NCI-H774 (cell line): ENCODE measurements at places on chromosomes 1 and 21.
A peak's percentile ranks its signal among the peaks of the same experiment; 100 is the strongest.

DNA sequence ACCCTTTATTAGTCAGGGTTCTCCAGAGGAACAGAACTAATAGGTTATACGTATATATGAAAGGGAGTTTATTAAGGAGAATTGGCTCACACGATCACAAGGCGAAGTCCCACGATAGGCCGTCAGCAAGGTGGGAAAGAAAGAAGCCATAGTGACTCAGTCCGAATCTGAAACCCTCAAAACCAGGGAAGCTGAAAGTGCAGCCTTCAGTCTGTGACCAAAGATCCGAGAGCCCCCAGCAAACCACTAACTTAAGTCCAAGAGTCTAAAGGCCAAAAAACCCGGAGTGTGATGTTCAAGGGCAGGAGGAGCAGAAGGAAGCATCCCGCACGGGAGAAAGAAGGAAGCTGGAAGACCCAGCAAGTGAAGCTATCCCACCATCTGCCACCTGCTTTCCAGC lies 9.9 kb downstream of the IFNLR1 start:
- DNase-seq: no peak

DNA sequence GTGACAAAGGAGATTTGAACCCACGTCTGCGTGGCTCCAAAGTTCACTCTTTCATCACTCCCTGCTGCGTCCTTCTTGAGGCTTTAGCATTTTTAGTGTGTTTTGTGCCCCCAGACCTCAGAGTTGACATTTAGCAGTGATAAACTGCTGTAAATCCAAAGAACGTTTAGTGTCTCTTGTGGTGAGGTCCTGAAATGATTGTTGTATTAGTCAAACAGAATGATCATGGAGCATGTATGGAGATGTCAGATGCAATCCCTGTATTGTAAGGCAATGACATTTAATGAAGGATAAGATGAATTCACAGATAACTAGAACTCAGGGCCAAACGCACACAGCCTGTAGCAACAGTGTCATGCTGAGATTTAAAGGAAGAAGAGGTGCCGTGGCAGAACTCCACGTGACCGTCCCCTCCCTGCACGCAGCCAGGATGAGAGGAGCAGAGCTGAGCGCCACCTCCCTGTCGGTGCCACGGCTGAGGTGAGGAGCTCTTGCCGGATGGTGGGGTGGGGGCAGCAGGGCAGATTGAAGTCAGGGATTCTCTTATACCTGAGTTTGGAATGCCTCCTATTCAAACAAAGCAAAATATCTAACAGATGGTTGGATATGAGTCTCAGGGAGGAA lies 30.1 kb downstream of the NTPCR start:
- no peak for DNase-seq

DNA sequence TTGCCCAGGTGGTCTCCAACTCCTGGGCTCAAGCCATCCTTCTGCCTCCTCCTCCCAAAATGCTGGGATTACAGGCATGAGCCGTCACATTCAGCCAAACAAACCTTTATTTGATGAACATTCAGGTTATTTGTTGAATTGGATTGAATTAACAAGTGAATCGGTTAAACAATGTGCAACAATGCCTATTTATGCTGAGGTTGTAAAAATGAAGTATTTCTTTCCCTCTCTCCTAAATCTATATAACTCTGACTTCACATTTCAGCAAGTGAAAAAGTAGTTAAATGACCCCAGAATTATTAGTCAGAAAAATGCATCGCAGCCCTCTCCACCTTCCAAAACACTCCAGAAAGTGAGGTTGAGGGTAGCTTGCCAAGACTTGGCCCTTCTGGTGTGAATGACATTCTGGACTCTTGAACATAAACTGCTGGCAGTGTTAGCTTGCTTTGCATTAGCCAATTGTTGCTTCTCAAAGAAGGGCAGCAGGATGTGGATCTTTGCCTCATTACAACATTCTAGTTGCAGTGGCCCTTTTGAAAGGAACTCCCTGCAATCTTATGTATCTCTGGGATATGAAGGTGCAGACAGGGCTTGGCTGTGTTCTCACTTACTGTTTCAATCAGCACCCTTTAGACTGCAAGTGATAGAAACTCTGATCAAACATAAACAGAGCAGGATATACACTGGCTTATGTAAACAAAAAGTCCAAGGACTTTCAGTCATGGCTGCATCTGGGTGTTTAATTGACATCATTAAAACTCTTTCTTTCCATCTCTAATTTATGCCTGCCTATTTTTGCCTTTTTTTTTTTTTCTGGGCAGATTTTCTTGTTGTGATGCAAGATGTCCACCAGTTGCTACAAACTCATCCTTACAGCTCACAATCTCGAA lies 22.4 kb downstream of the EDN2 start:
- DNase-seq: peak; percentile 44

DNA sequence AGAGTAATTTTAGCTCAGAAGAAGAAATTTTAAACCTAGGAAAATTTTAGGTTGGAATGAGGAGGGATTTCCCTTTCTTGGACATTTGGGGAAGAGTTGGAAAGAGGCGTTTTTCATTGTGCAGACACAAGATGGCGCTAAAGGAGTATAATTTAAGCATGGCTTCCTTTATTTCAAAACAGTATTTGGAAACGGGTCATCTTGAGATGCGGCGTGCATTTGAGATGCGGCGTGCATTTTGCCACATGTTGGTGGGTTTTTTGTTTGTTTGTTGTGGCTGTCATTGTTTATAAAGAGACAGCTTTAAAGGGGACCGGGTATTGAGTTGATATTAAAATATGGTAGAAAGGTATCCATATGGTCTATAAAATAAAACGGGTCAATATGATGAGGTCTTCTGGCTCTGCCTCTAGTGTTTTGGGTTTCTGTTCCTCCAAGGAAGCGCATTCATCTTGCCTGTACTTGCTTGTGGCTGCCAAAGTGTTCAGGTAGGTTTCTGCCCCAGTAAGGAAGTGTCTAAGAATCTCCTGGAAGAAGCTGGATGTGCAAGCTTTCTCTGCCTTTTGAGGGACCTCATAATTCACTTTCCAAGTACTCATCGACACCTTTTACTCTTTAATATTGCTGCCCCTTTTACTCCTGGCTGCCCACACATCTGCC lies 210.3 kb downstream of the SLC35F3 start:
- peak; percentile 36 for DNase-seq

DNA sequence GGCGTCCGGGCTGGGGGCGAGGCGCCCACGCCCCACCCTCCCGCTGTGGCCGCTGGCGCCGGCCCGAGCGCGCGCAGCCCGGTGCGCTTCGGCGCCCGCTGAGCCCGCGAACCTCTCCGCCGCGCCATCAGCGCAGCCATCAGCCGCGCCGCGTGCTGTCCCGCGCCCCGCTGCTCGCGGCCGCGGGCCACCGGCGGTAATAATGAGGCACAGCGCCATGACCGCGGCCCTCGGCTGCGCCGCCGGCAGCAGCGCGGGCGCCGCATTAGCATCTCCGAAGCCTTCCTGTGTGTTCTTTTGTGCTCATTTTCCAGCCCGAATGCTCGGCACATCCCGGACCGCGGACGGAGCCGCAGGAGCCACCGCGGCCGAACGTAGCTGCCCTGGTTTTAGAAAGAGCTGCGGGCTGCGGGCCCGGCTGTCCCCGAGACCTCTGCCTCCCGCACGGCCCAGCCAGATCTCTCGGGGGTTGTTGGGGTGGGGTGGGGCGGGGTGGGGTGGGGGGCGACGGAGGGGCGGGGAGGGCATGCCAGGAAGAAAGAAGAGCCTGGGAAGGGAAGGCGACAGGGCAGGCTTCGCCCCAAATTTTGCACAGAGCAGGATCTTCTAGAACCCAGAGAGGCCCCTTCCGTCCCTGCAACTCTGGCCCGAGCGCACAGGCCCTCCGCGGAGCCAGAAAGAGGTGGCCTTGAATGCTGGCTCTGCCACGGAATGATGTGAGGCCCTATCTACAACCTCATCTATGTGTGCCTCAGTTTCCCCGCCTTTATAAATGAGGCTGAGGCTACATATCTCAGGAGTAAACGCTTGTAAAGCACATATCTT lies 55.3 kb downstream of the RRAGC start:
- no peak for DNase-seq

- no peak for DNase-seq
These were observed 4.9 kb downstream of the CEP104 start for GRCh38 chr1:3852091-3852490.

DNA sequence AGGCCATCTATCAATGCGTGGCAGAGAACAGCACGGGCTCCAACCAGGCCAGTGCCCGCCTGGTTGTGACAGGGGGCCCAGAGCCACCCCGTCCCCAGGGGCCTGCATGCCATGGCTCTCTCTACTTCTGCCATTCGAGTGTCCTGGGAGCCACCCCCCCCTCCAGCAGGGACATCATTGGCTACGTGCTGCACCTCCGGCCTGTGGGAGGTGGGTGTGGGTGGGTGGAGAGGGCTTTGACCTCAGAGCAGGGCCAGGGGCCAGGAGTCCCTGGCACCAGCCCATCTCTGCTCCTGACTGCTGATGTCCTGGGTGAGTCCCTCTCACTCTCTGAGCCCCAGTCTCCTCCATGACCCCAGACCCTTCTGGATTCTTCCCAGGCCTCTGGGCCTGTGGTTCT lies 25.3 kb downstream of the SLC27A3 start:
- DNase-seq: no peak

- DNase-seq: peak; percentile 43
These were observed 66.1 kb downstream of the PLXNA2 start for GRCh38 chr1:208178091-208178529.

DNA sequence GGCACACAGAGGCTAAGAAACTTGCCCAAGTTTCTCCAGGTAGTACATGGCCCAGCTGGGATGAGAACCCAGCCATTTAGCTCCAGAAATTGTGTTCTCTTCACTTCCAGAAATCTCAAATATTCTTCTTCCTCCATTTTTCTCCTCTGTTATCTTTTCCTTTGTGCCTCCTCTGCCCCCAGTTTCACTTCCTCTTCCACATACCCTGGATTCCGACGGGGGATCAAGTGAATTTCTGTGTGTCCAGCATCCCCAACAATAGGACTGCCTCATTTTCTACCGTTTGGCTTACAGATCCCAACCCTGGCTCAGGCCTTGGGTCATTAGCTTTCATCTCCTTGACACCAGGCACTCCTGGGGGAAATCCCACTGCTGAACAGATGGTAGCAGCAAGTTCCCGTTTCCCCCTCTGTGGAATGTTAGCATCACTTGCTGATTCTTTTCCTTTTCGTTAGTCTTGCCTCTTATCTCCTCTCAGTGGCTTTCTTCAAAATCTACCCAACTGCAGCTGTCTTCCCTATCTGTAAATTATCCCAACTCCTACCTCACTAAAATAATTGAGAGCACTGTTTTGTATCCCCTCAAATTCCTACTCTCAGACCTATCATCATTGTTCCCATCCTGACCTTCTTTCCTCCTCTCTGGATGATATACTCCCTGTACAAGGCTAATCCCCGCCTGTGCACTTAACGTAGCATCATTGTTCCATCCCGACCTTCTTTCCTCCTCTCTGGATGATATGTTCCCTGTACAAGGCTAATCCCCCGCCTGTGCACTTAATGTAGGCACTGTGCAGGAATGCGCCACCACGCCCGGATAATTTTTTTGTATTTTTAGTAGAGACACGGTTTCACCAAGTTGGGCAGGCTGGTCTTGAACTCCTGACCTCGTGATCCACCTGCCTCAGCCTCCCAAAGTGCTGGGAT lies 36.5 kb downstream of the SCCPDH start:
- no peak for DNase-seq

- DNase-seq: peak; percentile 19
These were observed 98.4 kb upstream of the TNR start for GRCh38 chr1:175841738-175842187.

GRCh38 chr1:54490361-54491248 lies 57.4 kb upstream of the ACOT11 start:
- DNase-seq: no peak

GRCh38 chr21:44815225-44815624 lies 2.6 kb downstream of the SUMO3 start:
- no peak for DNase-seq

- no peak for DNase-seq
These were observed 21.2 kb upstream of the MYOCOS start for GRCh38 chr1:171600862-171601261.
